ENCODE measurements at places on chromosomes 5 and 9.

DNA sequence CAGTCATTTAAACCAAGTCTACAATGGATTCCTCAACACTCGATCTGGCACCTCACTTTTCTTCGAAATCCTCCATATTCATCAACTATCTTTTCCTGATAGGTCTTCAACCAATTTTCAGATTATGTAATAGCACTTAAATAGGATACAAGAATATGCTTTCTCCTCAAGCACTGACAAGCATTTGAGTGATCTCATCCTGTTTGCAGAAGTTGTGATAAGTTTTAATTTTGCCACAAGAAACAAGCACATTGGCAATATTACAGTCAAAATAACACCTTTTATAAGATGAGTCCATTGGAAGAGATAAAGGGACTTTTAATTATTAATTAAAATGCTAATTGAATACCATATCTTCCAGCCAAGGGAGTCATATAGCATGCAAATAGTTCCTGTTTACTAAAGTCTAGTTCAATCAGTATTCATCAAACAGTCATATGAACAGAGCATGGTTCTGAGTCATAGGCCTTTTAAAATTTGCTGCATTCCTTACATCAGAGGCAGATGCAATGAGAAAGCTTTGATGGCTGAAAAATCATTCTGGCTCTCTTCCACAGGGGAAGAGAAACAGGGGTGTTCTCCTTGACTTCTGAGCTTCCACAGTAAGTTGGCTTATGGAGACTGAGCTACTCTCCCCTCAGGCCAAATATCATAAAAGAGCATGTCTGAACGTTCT, 32.7 kb upstream of the ZCCHC9 start:
- peak; percentile 90 for DNase-seq

GRCh38 chr5:129739773-129740172, 8.1 kb upstream of the MINAR2 start:
- no peak for DNase-seq

DNA sequence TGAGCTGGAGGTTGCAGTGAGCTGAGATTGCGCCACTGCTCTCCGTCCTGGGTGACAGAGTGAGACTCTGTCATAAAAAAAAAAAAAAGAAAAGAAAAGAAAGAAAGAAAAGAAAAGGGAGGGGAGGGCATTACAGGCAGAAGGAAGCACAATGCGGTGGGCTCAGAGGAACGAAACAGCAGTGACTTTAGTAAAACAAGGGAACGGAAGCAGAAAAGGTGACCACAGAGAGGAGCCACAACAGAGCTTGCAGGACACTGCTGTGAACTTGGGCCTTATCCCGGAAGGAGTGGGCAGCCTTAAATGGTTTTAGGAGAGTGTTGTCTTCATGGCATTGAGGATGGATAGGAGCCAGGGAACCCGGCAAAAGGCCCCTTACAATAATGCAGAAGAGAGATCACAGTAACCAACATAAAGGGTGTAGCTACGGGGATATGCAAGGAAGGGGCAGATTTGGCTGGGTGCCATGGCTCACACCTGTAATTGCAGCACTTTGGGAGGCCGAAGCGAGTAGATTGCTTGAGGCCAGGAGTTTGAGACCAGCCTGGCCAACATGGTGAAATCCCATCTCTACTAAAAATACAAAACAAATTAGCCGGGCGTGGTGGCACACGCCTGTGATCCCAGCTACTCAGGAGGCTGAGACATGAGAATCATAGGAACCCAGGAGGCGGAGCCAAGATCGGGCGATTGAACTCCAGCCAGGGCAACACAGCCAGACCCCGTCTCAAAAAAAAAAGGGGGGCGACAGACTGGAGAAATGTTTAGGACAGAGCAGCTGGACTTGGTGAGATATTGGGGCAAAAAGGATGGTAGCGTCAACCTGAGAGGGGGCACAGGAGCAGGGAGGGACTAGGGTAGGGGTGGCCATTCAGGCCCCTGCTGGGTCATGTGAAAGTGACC, 83.9 kb upstream of the ZBTB43 start:
- DNase-seq, result no peak

DNA sequence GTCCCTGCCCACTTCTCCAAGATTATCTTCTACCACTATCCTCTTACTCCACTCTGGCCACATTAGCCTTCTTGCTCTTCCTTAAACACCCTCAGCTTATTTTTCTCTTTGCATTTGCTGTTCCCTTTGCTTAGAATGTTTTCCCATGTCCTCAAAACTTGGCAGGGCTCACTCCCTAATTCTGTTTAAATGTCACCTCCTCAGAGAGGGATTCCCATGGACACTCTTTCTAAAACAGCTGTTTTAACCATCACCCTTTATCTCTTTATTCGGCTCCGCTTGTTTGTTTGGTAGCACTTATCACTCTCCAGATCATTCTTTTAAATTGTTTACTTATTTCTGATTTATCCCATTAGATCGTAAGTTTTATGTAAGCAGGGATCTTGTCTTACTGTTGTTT, 278.5 kb downstream of the CWC27 start:
- DNase-seq, result no peak

- peak; percentile 50 for DNase-seq
These were observed 78.6 kb downstream of the SPRY4 start for GRCh38 chr5:142246258-142246657.

GRCh38 chr5:177384134-177384533, at the start of gene SLC34A1:
TSS of gene SLC34A1 (plus strand) at chr5:177384434. CDS start at chr5:177385742, 1,308 bp downstream.
- no peak for DNase-seq

DNA sequence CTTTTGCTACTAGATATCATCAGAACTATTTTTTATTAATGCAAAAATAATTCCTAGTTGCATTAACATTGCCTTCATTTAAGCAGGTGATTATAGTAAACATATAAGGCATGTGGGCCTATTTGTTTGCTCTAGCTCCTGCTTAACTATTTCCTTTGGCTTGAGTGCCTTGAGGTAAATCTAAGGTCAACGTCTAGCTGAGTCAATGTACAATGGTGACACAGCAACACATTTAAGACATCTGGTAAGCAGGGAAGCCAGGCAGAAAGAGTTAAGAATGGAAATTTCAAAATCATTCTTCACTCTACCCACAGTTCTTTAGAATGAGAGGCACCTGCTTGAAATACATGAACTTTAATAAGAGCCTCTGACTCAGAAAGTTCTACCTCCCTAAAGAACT, 111.9 kb upstream of the FST start:
- DNase-seq, result no peak

- DNase-seq, result peak; percentile 66
These were observed 175.1 kb downstream of the CCDC192 start for GRCh38 chr5:127878174-127878750.

- DNase-seq, result no peak
These were observed 63.6 kb downstream of the EGFLAM start for GRCh38 chr5:38321978-38322377.

DNA sequence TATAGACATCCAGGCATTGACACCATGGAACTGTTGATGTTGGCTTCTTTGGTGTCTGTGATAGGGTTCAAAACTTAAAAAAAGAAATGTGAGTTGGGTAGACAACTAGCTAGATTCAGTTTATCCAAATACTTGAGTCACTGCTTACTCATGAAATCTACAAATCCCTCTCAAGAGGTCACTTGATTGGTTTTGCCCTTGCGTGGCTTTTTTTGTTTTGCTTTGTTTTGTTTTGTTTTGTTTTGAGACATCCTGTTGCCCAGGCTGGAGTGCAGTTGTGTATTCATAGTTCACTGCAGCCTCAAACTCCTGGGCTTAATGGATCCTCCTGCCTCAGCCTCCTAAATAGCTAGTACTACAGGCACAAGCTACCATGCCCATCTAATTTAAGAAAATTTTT, 10.5 kb upstream of the ENTREP1 start:
- no peak for DNase-seq

- DNase-seq, result peak; percentile 13
These were observed 766.4 kb upstream of the WWC1 start for GRCh38 chr5:167525004-167525403.

- peak; percentile 64 for DNase-seq
These were observed 305.4 kb upstream of the NUDT12 start for GRCh38 chr5:103867857-103868598.

- no peak for DNase-seq
These were observed 34.7 kb upstream of the FIBCD1 start for GRCh38 chr9:130973686-130974281.

DNA sequence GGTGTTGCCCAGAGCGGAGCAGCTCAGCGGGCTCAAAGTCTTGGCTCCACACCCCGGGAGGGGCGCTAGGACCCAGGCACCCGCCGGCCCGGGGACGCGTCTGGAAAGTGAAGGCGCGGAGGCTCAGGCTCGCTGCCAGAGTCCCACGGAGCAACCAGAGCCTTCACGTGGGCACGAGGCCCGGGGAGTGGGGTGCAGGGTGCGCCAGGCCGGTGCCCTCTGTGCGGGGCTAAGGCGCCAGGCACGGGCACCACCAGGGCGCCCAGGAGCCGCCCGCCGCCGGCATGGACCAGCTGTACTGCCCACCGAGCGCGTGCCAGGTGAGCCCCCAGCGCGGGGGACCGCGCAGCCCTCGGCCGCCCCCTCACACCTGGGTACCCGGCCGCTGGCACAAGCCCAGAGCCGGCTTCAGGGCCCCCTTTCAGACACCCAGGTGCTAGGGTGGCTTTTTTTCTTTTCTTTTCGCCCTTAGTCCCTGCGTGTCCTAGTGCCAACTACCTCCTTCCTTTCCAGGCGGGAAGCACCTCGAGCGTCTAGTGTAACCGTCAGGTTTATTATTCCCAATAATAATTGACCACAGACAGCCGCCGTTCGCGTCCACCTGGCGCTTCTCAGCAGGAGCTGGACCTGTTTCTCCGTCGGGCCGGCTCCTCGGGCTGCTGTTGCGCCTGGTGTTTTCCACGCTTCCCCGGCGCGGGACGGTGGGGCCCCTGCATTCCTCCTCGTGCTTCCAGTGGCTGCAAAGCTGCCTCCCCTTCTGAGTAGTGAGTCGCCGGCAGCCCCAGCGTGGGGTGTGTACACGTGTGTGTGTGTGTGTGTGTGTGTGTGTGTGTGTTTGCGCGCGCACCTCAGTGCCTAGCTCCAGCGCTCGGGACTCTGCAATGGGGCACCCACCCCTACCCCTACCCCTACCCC, 30.1 kb upstream of the PDE8B start:
- DNase-seq, result no peak

- DNase-seq, result peak; percentile 0
These were observed 278.1 kb downstream of the ICE1 start for GRCh38 chr5:5700549-5700948.

- DNase-seq, result no peak
These were observed 308.0 kb downstream of the DOCK8 start for GRCh38 chr9:522658-523057.

GRCh38 chr9:89465001-89465451, 32.9 kb downstream of the SEMA4D start:
- DNase-seq, result no peak

GRCh38 chr5:133662578-133662977, 50.2 kb upstream of the FSTL4 start:
- no peak for DNase-seq

GRCh38 chr9:19935422-19935821, 146.6 kb upstream of the SLC24A2 start:
- DNase-seq, result no peak

- DNase-seq, result no peak
These were observed 4.4 kb upstream of the MGAT1 start for GRCh38 chr5:180807046-180807445.

DNA sequence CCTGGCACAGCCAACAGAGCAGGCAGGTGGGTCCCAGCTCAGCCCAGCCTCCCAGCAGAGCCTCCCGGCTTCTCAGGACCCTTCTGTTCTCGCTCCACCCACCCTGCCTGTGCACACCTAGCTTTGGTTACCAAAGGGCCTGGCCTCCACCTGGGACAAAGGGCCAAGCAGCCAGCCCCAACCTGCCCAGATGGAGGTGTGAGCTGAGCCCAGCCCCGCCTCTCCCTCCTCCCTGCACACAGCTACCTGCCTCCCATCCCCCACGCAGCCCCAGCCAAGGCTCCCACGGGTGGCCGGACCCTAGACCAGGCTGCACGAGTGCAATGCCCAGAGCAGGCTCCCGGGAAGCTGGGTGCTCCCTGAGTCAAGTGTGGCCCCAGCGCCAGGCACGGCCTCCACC, 5.6 kb downstream of the TPRN start:
- no peak for DNase-seq

DNA sequence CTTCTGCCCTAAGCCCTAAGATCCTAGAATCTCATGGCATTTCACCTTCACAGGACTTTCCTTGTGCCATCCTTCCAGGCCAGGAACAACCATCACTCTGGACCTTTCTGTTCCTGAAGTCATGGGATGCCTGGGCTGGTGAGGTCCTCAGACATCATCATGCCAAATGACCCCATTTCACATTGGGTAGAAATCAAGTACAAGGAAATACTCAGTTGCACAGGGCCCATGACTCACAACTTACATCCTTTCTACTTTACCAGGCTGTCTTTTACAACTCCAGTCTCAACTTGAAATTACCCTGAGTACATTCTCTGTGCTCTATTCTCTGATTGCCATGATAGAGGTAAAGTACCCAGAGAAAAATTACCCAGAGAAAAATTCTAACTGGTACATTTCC, 167.1 kb downstream of the PIK3R1 start:
- DNase-seq, result no peak

DNA sequence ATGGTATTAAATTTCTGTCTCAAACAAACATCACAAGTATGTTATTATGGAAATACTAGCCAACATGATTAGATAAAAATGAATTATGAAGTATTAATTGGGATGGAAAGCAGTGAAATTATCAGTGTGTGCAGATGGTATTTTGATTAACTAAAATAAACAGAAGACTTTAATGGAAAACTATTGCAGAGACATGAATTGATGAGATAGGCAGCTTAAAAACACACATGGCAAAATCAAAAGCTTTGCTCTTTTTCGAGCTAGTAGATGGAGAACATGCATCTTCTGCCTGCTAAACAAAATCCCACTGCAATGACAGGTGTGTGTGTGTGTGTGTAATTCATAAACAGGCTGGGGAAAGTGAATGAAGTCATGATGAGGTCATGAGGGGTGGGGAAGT, 426.2 kb downstream of the MTRR start:
- no peak for DNase-seq

GRCh38 chr5:107285772-107286171, 385.0 kb downstream of the EFNA5 start:
- no peak for DNase-seq

DNA sequence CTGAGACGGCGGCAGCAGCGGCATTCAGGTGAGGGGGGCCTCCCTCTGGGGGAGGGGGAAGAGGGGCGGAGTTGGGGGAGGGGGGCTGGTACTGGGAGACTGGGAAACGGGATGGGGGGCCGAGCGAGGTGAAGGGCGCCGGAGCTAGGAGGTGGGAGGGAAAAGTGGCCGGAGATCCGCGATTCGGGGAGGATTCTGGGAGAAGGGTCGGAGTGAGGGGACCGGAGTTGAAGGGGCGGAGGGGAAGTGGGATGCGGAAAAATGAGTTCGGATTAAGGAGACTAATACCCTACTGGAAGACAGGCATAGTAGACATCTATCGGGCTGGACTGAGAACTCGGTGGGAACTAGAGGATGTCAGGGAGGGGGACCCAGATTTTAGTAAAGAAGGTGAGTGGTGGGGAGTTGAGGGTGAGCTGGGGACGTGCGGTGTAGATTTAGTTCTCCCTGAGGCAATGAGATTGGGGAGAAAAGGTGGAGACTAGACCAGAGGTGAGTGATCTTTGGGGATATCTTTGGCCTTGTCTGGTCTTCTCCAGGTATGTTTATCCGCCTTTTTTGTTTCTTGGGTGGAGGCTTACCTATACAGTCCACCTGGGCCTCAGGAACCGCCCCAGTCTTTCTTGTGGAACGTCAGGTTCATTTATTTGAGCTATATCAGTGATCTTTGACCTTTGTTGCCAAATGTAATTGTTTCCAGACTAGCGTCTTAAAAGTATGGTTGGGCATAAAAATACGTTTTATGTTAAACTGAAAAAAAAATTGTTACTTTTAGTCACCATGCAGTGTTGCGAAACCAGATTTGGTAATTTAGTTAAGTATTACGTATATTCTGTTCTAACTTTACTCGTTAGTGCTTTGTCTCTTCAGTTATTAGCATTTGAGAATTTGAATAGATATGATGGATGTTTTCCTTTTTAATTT, 632 bp downstream of the UBAP1 start:
- peak; percentile 74 for DNase-seq

- no peak for DNase-seq
These were observed 141.6 kb upstream of the ZNF608 start for GRCh38 chr5:124888050-124888506.

Data from amniotic epithelial cell (primary cell).